ENCODE measurements at places on chromosomes 7 and 10.
A peak's percentile ranks its signal among the peaks of the same experiment; 100 is the strongest.

DNA sequence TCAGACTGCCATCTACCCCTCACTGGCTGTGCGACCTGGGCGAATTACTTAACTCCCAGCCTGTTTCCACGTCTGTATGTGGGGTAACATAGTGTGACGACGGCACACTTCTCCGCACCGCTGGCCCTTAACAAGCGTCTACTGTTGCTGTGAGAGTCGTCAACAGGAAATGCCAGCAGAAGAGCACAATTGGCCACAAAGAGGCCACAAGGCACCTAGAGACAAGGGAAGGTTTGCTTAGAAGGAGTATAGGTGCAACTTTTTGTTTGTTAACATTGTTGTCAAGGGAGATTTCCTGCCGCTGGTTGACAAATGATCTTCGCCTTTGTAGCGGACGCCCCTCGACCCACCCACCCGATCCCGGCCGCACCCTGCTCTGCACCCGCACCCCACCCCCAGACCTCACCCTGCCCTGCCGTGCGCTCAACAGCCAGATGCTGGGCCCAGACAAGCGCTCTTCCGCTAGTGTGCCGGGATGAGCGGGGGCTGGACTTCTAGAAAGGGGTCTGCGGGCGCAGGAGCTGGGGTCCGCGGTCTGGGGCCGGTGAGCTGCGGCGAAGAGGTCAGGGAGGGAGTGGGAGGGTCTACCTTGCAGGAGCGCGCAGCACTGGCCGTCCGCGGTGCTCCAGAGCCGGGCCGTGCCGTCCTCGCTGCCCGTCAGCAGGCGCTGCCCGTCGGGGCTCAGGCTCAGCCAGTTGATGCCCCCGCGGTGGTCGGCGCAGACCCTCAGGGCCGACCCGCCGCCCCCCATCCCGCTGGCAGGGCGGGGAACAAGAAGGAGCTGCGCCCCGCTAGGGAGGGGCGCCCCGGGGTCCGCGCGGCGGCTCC, 785 bp downstream of the WDR86 start:
- no peak for DNase-seq

GRCh38 chr10:93894516-93895378, 969 bp downstream of the SLC35G1 start:
- no peak for DNase-seq

- no peak for DNase-seq
Observed at GRCh38 chr10:48274636-48275035, at the start of gene FRMPD2. Gene FRMPD2, minus strand, starts transcription at chr10:48274696. Its CDS starts 129 bp downstream, at chr10:48274567.

DNA sequence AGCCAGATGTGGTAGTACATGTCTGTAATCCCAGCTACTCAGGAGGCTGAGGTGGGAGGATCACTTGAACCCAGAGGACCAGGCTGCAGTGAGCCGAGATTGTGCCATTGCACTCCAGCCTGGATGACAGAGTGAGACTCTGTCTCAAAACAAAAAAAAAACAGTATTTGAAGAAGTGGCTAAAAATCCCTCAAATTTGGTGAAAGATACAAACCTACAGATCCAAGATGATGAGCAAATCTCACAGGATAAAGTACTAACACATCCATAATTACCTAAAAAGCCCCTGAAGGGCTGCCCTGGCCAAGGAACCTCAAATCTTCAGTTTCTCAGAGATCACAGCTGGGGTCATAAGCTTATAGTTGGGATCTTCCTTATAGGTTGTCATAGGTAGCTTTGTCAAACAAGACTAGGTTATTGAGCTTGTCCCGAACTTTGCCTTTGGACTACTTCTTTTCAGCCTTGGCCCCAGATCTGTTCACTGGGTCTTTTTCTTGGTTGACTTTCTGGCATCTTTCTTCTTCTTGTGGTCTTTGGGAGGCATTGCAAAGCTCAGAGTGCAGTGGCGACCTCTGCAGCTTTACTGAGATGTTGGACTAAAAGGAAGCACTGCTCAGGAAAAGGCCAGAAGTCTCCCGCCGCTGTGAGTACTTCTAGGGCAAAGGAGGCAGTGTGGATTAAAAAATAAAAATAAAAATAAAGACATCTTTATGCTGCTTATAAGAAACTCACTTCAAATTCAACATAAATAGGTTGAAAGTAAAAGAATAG, 28.6 kb upstream of the SAR1A start:
- no peak for DNase-seq

DNA sequence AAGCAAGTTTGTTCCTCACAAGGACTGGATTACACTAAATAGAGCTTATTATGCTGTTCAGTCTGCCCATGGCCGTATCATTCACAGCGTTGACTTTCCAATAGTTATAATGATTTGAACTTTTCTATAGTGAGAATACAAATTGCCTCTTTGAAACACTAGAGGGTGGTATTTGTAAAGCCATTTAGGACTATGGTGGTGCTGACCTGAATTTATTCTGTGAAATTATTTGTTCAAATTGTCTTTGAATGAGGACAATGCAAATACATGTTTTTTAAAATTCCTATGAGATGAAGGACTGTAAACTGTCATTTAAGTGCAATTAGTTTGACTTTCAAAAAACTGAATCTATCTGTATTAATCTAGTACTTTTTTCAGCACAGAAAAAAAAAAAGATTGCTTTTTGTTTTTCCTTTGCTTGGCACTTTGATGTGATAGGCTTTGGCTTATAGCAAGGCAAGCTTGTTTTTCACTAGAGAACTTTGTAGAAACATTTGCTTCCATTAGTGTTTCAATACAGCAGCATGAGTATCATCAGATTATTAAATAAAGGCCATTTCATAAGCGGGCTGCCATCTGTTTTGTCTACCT, 122.7 kb upstream of the TMEM229A start:
- peak; percentile 55 for DNase-seq

DNA sequence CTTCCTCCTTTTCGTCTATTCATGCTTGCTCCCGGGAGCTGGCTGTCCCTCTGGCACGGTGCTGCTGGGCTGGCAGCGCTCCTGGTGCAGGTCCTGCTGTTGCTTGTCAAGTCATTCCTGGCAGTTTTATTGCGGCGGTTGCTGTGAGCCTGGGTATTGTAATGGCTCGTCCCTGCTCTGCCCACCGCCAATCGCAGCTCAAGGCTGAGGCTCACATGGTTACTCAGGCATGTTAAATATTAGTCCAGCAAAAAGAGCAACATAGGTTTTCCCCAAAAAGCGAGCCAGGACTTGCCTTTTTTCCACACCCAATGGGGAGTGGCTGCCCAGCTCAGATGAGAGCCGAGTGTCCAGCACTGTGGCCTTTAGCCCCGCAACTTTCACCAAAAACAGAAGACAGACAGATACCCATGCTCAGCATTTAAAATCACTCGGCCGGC, 492.9 kb upstream of the FOXK1 start:
- peak; percentile 75 for DNase-seq
